ENCODE measurements at places on chromosomes 7 and 10.

- no peak for DNase-seq
These were observed 1151.1 kb downstream of the TYW1 start for GRCh38 chr7:68147614-68148238.

DNA sequence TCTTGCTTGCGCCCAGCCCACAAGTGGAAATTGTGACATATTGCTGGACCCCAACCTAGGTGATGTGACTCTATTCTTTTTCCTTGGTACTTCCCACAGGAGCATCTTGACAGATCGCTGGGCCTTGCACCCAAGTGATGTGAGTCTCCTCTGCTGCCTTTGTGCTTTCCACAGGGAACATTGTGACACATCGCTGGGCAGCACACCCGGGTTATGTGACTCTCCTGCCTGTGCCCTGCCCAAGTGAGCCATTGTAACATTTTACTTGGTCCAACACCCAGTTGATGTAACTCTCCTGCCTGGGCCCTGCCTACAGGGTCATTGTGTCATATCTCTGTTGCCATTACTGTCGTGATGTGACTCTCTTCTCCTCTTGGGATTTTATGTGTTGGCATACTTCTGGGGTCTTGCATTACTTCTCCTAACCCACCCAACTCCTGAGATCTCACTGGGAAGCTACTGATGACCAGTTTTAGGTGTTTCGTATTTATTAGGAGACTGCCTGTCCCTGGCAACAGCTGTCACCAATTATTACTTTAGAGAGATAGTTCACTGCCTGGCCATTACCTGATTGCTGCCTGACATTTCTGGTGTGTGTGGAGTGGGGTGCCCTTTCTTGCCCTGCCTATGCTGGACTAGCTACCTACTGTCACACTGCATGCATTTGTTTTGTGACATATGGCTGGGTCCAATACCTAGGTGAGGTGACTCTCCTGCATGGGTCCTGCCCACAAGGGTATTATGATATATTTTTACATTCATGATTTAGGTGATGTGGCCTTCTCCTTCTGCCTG, 45.4 kb upstream of the ZNF680 start:
- no peak for DNase-seq

- DNase-seq = no peak
These were observed 212.8 kb downstream of the NSUN6 start for GRCh38 chr10:18438361-18439126.

GRCh38 chr7:68619526-68619925, 978.7 kb upstream of the AUTS2 start:
- no peak for DNase-seq

DNA sequence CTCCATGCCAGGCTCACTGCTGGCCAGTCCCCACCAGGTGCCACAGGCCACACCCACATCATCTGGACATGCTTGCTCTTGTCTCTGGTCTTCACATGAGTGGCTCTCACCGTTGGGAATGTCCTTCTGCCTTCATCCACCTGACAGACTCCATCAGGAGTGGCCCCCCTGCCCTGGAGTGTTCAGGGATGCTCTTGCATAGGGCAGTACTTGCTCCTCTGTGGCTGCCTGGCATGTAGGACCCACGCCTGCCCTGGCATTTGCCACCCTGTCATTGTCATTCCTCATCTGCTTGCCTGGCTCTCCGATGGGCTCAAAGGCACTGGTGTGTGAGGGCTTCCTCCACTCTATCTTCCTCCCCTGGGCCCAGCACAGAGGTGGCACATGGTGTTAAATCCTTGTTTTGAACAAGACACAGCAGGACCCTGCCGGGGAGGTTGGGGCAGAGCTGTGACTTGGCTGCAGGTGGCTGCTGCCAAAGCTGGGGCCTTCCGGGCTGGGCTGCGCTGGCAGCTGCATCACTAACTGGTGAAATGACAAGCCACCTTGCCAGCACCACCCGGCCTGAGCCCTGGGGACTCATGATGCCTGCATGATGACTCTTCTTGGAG, 1.8 kb downstream of the SH2D4B start:
- DNase-seq = peak; percentile 51

DNA sequence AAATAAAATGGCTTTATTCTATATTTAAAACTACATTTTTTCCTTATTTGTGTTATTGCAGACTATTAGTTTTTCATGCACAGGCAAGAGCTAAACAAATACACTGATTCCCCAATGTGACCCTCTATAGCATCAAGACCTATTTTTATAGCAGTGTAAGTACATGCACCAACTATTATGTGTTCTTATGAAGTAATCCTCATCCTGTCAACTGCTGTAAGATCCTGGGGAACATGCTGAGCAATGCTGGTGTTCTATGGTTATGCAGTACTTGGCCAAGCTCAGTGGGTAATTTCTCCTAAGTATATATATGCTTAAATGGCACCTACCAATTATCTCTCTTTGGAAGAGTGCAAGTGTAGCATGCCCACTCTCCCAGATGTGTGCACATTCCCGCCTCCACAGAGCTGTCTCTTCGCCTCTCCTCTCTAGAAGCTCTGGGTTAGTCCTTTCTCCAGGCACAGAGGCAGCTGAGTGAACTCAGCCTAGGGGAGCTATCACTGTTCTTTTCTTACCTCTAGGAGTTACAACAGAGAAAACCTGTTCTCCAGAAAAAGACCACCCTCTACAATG, 428.8 kb downstream of the KCNMA1 start:
- DNase-seq = no peak
